Stimulated activated CD4-positive, alpha-beta T cell treated with anti-CD3 and anti-CD28 coated beads, Interleukin-1b, Interleukin-23, amount 100 ng/mL, for 1 hour (primary cell): ENCODE measurements at places on chromosomes 11 and 22.

- no peak for DNase-seq
Observed at GRCh38 chr11:60703374-60703773, 4.0 kb downstream of the MS4A8 start.

DNA sequence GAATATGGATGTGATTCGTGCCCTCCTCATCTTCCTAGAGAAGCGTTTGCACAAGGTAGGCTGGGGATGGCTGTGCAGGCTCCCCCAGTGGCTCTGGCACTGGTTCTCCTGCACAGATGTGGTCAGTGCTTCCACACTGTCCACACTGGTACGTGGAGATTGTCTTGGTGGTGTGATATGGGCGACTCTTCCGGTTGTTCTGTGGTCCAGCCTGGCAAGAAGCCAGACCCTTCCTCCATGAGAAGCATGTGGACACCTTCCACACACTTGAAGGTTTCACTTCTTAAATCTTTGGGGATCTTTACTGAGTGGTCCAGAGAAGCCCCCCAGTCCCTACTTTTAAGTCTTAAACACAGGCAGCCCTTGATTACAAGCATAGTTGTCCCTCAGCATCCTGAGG, 3.8 kb downstream of the RIC8A start:
- DNase-seq: no peak

GRCh38 chr11:83720675-83721074, 434.5 kb upstream of the CCDC90B start:
- DNase-seq: no peak

GRCh38 chr11:6571434-6572008, 31.9 kb downstream of the RRP8 start:
- no peak for DNase-seq

DNA sequence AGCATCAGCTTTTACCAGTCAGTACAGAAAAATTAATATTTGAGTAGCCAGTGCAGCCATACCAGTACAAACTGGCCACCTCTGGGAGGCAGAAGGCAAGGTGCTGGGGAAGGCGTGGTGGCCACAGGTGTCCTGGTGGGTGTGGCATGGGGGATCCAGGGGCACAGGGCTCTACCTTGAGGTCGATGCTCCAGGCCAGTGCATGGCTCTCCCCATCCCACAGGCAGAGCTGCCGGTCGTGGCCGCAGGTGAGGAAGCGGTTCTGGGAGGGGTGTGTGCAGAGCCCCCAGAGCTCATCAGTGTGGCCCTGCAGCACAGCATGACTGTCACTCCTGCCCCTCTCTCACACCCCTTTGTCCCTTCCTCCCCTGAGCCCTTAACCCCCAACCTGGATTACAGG, 3.8 kb upstream of the MTA2 start:
- DNase-seq: no peak

DNA sequence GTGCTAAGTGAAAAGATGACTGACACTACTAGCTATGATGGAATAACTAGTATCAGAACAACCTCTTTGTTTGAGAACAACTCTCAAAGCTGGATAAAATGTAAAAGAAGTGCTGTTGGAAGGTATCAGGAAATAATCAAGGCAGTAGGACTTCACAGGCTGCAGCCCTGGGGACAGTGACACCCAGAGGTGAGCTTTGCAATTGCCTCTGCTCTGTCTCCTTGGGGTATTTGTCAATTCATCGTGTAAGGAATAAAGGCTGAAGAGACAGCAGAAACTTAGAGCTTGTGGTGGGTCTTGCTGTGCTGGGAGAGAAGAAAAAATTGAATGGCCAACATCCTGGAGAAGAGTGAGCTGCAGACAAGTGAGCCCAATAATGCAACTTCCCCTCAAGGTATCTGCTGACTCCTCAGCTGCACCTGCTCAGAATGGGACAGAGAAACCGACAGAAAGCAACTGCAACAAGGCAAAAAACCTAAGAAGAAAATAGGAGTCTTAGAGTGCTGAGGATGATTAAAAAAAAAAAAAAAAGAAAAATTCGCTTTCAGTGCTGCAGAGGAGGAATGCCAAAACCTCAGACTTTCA, 141.1 kb downstream of the RCN1 start:
- DNase-seq: no peak

- no peak for DNase-seq
Observed at GRCh38 chr11:46455834-46456233, 64.3 kb upstream of the CHRM4 start.

GRCh38 chr11:40241524-40242051, 1217.9 kb downstream of the LRRC4C start:
- no peak for DNase-seq

GRCh38 chr11:114386545-114386944, 13.8 kb downstream of the C11orf71 start:
- DNase-seq: no peak

DNA sequence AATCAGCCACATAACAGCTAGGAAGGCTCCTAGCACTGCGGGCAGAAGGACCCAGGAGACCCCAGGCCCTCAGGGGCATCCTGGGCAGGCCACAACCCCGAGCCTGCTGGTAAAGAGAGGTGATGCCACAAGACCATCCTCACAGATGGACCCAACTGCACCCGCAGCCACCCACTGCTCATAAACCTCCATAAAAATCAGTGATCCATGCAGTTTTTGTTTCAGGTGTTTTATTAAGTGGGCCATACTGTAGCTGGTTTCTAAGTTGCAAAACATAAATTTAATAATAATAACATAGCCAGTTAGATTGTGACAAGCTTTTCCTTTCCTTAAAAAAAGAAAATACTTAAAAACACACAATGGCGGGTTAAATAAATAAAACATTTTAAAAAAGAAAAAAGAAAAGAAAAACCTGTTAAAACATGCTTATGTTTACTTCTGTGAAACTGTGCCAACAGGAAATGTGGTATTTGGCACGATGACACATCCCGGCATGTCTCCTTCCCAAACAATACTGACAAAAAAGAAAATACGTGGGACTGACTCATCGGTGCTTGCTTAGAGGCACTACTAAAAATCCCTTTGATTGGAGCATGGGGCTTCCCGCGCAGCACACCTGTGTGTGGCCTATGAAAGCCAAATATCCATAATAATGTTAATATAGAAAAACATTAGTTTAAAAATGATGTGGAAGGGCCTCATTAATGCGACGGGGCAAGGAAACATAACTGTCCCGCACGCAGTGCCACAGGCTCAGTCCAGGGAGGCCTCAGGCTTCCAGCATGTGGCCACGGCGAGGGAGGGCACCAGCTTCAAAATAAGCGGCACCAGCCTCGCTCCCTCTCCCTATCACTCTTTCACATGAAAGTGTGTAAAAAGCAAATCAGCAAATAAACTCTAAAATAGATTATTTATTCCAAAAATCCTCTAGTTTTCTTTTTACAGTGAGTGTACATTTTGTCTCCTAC, 47.5 kb upstream of the SCUBE2 start:
- peak; percentile 1 for DNase-seq

- DNase-seq: no peak
Observed at GRCh38 chr11:134658481-134659225, 246.6 kb upstream of the B3GAT1 start.

GRCh38 chr22:37940698-37941376, 12.6 kb downstream of the C22orf23 start:
- DNase-seq: no peak

GRCh38 chr11:1772270-1773130, 8.8 kb upstream of the CTSD start:
- DNase-seq: peak; percentile 27

- DNase-seq: no peak
Observed at GRCh38 chr22:19599626-19600243, 75.5 kb upstream of the CLDN5 start.

- DNase-seq: no peak
Observed at GRCh38 chr11:122154994-122155393, 39.0 kb upstream of the BLID start.

GRCh38 chr11:122163053-122163819, 47.2 kb upstream of the BLID start:
- no peak for DNase-seq

DNA sequence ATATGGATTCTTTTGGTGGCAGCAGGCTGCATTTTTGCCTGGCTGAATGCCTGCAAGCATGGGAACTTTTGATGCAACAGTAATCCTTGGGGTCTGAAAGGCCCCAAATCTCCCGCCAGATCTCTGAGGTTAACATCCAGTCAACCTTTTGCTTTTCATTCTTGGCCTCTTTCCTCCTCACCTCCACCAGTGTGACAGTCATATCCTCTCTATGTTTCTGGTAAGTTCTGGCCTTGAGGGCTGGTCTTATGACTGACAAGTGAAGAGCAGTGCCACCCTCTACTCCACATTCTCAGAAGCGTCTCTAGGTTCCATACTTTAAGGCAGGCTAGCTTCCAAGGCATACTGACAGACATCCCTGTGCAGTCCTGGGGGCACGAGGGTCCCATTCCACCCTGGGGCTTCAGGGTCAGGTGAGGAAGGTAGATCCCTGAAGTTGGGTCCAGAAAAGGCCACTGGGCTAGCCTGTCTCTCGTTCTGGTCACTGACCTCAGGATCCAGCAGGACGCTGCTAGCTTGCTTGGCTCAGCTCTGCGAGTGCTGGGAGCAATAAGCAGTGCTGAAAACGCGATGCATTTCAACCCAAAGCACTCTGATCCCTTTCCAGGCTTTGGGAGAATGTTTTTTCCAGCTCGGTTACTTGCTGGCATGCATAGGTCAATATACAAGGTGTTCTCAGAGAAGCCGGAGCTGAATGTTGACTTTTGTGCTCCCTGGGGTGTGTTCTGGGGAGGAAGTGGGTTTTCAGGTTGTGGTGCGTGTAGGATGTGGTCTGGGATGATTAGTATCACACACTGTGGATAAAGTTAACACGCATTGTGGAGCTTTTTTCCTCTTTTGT, 75.2 kb downstream of the PTPRJ start:
- no peak for DNase-seq

DNA sequence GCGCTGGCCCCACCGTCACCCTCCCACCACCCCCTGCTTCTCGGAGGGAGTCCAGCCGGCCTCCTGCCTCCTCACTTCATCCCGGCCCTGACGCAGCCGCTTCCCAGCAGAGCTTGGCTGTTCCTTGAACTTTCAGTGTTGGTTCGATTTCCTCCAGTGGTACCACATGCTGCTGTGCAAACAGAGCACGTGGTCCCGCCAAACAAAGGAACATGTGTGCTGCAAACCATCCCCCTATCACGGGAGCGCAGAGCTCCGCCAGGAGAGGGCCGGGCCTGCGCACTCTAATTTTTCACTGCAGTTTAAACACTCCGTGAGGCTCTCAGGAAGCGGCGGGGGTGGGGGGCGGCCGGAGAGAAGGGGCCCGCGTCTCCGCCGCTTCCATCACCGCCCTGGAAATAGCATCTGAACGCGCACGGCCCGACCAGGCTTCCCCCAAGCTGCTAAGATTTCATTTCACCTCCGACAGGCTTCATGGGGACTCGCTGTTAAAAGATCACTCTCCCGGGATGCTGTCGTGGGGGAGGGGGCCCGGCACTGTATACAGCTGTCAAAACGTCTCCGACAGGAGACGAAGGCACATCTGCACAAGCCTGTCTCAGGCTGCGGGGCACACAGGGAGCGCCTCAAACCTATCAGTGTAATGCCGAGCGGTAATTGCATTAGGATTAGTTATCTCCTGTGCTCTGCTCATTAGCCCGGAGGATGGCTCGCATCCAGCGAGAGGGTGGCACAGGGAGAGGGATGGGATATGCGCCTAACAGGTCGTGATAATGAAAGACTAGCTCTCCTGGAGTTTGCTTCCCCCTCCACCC, 269.9 kb upstream of the SORL1-AS1 start:
- DNase-seq: no peak

DNA sequence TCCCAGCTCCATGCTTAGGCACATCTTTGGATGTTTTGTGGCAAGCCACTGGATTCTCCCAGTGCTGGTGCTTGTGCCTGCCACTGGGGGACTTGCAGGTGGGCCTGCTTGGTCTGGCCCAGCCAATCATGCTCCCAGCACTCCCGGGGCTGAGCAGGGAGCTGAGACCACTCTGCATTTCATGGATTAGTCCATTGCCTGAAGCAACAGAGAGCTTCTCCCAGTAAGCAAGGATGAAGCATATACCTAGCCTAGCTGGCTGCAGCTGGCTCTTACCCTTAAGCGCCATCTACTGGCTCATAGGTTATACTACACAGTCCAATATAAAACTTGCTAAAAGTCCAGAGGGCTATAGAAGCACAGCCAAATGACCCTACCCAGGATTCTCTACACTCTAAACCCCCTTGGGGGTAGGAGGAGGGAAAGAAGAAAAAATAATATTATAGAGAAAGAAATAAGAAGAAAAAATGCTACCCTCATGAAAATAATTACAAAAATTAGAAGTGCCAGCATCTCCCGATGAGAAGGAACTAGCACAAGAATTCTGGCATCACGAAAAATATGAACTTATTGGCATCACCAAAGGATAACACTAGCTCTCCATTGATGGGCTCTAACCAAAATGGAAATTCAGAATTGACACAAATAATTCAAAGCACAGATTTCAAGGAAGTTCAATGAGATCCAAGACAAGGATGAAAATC, 275.3 kb downstream of the C11orf87 start:
- DNase-seq: no peak

GRCh38 chr11:68470304-68470811, 9.8 kb downstream of the PPP6R3 start:
- DNase-seq: no peak

GRCh38 chr11:105612771-105613170, 2.9 kb downstream of the GRIA4 start:
- no peak for DNase-seq

DNA sequence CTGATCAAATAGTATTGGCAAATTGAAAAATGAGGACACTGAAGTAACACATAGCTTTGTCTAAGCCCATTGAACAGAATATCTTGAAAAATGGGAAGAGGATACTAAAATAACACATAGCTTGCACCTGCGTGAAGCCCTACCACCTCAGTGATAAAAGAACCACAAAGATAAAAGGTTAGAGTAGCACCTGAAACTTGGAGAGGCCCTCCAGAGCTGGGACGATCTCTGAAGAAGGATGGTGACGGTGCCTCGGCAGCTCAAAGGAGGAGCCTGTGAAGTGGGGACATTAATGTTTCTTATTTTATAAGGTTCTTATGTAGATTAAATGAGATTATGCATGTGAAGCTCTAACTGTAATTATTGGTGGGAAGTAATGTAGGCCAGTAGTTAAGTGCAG, 23.1 kb upstream of the ARHGAP42 start:
- no peak for DNase-seq

GRCh38 chr11:126433989-126434949, 78.8 kb downstream of the ST3GAL4 start:
- no peak for DNase-seq

- DNase-seq: no peak
Observed at GRCh38 chr22:32815943-32816342, 14.4 kb downstream of the TIMP3 start.

GRCh38 chr11:32029721-32030120, 61.2 kb upstream of the RCN1 start:
- DNase-seq: no peak

GRCh38 chr22:20117633-20118299, 740 bp upstream of the TRMT2A start:
- peak; percentile 58 for DNase-seq

DNA sequence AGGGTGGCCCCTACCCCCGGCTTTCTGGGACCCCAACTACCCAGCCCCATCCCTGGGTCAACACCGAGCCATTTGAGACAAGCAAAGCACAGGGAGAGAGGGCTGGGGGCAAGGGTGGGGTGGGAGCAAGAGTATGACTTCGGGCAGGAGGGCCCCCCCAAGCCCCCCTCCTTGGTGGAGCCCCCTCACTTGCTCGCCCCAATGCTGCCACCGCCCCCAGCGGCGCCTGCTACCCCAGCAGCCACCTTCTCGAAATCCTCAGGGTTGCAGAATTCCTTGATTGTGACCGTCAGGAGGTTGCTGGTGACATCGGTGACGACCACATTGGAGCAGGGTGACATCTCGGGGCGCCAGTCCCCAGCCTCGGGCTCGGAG, 6.0 kb downstream of the CBX6 start:
- DNase-seq: no peak
